ENCODE measurements at places on chromosomes 13 and 19.

GRCh38 chr19:54268936-54269335, 11.9 kb upstream of the LILRB5 start:
- no peak for DNase-seq

GRCh38 chr13:23618341-23618740, 48.1 kb downstream of the TNFRSF19 start:
- DNase-seq = no peak

DNA sequence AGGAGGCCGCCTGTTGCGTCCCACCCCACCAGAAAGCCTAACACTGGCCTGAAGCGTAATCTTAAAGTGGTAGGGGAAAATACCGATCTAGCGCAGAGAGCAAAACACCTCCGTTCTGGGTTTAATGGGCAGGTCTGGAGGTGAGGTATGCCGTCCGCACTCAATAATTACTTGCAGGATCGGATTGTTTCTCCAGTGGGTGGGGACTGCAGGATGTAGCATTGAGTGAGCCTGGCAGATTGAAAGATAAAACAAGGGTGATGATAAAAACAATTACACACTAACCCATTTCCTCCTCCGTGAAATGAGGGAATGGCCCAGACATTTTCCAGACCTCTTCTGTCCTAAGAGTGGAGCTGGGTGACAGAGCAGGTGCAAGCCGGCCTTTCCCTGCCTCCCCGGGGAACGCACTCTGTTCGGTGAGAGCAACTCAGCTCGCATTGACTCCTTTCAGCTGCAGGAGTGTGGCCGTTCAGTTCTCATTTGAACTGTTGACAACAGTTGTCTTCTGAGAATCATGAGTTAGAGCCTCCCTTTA, 110.2 kb upstream of the DOCK9 start:
- DNase-seq = peak; percentile 55

DNA sequence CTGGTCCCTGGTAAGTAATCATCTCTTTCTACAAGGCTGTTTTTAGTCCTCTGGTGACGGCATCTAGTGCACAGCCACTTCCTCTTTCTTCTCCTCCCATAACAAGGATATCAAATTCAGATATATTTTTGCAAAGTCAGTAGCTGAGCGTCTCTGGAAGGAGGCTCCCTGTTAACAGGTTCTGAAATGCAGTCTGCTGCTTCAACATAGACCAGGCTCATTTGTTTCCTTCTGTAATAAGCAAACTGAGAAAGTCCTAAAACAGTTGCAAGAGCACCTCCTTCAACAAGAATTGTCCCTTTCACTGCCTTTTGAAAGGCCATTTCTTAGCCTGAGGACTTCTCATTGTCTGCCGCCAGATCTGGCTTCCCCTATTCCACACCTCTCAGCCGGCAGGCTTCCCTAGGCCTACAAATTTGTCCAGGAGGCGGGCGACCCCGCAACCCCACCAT, 7.4 kb upstream of the ZSCAN5A start:
- DNase-seq = no peak

DNA sequence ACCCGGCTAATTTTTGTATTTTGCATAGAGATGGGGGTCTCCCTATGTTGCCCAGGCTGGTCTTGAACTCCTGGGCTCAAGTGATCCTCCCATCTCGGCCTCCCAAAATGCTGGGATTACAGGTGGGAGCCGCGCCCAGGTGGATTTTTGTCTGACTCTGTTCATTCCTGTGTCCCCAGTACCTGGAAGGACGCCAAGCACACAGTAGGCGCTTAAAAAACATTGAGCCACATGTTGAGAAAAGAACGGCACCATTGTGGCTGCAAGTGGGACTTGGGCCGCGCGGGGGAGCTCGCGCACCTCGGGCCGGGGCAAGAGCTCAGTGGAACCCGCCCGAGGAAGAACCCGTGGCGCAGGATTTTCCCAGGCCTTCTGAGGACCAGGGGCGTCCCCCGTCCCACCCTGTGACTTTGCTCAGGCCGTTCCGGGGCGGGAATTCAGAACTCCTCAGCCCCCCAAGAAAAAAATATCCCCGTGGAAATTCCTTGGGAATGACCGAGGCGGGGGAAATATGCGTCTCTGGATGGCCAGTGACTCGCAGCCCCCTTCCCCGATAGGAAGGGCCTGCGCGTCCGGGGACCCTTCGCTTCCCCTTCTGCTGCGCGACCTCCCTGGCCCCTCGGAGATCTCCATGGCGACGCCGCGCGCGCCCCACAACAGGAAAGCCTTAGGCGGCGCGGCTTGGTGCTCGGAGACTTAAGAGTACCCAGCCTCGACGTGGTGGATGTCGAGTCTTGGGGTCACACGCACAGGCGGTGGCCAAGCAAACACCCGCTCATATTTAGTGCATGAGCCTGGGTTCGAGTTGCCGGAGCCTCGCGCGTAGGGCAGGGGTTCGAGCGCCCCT, 1.4 kb upstream of the ICAM1 start:
- peak; percentile 79 for DNase-seq

- no peak for DNase-seq
Observed at GRCh38 chr19:46839752-46840497, 10.7 kb downstream of the AP2S1 start.

DNA sequence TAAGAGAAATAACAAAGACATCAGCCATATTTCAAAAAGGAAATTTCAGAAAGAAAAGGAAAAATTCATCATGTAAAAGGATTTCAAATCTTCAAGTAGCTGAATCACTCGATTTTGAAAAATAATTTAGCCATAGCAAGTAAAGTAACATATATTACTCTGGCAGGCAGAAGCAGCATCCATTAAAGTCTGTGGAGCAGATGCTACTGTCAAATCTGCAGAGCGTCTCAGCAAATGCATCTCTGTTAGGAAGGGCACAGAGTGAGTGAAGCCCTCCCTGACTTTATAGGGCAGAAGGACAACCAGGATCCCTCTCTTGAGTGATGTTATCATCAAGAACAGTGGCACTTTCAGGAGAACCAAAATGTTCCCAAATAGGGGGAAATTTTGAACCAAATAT, 445.5 kb downstream of the EFNB2 start:
- peak; percentile 73 for DNase-seq

GRCh38 chr13:65584126-65584525, 1646.0 kb downstream of the PCDH9 start:
- DNase-seq = no peak

DNA sequence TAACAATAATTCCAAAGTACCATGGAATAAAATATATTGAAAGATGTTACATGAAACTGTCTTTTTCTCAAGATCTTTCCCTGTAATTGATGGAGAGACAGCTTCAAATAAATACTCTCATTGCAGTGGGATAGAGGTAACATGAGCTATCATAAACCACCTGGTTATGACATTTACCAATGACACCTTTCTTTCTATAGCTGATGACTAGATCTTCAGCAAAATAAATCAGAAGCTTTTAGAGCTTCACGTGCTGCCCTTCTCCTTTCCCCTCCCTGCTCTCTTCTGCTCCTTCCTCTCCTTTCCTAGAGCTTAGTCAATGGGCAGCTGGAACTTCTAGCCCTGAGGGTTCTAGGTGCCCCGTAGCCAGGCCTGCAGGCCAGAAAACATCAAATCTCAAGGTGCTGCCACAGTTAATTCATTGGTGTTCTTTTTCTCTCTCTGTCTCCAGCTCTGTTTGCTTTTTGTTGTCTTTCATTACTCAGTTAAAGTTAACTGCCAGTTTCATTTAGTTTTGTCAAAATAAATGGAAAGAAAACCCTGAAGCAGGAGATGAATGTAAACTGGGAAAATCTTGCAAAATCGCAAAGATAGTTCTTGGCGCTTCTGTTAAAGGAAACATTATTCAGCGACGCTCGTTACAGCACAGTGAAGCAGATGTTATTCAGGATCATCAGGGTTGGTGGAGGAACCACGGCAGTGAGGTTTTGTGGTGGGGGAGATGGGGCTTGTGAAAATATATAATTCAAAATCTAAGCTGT, 8.3 kb upstream of the METTL21C start:
- no peak for DNase-seq

DNA sequence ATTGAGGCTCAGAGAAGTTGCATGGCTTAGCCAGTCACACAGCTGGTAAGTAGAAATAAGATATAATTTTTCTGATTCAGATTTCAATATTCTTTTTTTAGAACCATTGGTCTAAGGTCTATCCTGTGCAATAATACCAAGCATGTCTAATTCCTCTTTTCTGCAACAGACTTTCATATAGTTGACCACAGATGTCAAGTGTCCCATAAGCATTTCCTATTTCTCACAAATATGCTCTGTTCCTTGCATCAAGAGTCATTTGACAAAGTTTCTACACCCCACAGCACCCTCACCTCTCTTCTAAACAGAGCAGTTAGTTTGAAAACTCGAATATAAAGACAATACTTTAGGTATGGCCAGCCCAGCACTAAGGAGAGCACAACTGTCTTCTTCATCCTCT, 26.8 kb upstream of the SACS start:
- no peak for DNase-seq

DNA sequence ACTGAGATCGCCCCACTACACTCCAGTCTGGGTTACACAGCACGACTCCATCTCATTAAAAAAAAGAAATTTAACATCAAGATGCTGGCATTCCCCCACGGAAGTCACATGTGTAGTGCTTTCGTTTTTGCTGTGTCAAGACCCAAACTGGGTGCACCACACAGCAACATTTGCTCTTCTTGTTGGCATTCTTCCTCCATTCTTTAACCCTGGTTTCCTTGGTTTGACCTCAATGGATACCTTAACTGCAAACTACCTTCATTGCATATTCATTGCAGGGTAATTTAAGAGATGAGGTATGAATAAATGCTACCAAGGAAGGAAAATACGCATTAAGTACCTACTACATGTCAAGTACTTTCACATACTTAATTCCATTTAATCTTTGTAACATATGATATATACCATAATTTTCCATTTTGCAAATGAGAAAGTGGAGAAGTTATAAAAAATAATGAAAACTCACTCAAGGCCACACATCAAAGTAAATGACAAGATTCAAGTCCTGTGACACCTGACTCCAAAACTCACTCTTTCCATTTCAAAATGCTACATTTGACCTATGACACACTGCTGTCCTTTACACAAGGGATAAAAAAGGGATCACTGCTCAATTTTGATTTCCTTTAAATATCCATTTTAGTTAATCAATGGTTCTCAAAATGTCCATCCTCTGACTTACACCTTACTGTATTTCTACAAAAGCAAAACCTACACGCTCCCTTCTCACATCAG, 59.2 kb downstream of the STK24 start:
- no peak for DNase-seq

- peak; percentile 26 for DNase-seq
Observed at GRCh38 chr13:86870444-86870843, 800.7 kb upstream of the SLITRK5 start.

- no peak for DNase-seq
Observed at GRCh38 chr13:75547917-75548316, 1.7 kb upstream of the UCHL3 start.

DNA sequence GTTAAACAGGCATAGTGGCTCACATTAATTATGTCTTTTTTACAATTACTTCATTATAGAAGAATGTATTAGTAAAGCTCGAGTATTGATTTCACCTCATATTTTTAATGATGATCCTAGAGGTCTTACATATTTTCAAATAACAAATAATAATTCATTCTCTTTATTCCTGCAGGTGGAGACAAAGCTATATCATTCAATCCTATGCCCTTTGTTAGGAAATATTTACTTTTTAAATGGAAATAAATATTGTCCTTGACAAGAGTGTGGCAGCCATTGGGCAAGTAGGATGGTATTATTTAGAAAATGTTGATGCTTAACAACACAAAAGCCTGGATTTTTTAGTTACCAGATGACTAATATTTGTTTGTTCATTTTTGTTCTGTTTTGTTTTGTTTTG, 127.6 kb downstream of the COG6 start:
- DNase-seq = no peak

DNA sequence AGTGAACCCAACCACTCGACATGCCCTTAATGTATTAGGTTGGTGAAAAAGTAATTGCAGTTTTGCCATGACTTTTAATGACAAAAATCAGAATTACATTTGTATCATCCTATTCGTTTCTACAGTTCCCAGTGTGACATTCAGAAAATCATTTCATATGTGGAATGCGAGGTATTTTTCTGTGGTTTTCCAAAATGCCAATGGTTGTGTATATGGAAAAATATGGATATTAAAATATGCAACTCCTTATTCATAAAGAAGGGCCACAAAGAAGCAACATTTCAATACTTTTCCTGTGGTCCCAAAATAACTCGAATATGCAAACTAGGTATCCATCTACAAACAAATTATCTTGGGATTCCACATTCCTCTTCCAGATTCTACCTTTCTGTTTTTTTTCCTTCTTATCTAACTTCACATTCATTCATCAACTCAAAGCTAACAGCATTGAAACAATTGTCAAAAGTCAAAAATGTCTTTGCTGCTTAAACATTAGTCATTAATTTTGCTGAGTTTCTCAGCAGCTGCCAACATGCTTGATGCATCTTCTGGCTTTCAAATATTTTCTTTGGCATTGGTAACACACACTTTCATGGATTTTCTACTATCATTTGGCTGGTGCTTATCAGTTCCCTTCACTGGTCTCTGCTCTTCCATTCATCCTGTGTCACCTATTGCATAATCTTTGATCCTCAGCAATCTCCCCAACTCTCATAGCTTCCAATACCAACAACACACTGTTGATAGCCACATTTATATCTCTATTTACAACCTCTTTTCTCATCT, 1445.4 kb downstream of the EFNB2 start:
- no peak for DNase-seq

DNA sequence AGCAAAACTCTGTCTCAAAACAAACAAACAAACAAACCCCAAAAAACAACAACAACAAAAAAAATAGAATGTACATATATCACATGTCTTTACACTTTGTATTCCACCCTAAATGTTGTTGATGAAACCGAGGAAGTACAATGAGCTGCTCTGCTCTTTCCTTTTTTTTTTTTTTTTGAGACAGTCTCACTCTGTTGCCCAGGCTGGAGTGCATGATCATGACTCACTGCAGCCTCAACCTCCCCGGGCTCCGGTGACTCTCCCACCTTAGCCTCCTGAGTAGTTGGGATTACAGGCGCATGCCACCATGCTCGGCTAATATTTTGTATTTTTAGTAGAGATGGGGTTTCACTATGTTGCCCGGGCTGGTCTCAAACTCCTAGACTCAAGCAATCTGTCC, 30.6 kb upstream of the LRP3 start:
- DNase-seq = no peak

DNA sequence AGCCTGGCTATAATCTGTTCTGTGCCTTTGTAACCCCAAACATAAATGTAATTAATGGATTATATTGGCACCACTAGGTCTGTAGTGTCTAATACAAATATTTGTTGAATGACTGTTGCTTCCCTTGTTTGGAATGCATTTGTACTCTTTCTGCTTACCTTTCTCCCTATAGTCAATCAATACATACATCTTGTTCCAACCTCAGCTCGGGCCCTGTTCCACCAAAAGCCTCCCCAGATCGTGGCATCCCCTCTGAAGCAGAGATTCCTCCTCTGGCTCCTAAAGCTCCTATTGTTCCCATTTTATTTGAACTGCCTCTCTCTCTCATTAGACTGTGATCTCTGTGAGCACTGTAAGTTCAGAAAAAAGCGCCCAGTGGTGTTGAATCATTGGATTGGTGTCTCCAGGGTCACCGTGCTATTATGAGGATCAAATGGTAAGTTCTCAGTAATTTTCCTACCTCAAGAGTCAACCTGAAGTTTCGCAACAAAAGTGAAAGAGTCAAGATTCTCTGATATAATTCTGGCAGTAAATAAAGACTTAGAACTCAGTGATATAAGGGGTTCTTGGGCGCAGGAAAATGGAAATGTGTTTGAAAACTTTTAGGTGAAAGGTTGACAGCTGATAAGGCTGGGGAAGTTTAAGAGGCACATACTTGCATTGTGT, 151.5 kb downstream of the KLF5 start:
- DNase-seq = no peak

Data from NCI-H82 (cell line).